ENCODE measurements at places on chromosomes 4 and X.
A peak's percentile ranks its signal among the peaks of the same experiment; 100 is the strongest.

GRCh38 chr4:41561244-41561643 lies 23.3 kb downstream of the LIMCH1 start:
- no peak for DNase-seq

DNA sequence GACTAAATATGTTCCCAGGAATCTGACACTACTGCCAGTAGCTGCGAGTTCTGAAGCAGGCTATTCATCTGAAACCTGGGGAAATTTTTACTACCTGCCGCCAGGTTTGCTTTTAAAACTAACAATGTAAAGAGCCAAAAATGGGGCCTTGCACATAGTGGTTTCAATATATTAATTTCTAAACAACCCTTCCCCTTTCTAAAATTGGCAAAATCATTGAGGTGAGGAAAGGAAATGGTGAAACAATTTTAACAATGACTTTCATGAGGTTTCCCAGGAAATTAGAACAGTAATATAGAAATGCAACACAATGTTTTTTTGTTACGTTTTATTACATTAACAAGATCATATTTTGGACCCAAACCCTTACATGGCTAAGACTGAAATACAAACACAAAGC lies 21.3 kb downstream of the FANCB start:
- DNase-seq, result no peak

GRCh38 chr4:81040012-81040659 lies 9.6 kb downstream of the BMP3 start:
- DNase-seq, result no peak

DNA sequence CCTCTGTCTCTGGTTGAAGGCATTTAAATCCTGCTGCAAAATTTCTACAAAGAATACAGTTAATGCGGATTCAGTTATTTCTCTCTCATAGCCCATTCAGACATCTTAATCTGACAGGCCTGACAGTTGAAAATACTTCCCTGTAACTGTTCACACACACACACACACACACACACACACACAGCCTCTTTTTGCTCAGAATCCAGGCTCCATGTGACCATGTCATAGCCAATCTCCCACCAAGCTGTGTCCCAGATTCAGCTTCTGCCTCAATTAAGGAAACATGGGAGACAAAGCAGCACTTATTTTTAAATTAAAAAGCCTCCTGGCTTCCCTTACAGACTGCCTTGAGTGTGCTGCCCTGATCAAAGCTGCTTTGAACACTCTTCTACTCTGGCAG lies 49.3 kb upstream of the EFHC2 start:
- no peak for DNase-seq

DNA sequence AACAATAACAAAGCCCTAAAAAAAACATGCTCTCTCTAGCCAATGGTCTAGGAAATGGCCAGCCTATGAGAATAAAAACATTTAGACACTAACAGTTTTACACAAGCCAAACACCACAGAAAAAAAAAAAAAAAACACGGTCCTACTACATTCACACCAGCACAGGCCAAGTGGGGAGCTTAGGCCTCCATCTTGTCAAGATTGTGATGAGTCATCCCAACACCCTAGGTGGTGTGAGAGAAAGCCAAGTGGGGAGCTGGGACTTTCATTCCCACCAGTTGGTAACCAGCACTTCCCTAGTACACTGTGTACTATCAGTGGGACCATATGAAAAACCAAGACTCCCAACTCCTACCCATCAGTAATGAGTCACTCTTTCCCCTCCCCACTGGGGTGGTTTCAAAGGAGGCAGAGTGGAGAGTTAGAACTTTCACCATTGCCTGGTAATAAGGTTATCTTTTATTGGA lies 95.6 kb downstream of the ADAMTS3 start:
- DNase-seq, result no peak

- DNase-seq, result no peak
Measured at GRCh38 chrX:85591536-85591935, 212.1 kb upstream of the POF1B start.

GRCh38 chr4:1207603-1208265 lies 35.4 kb upstream of the SPON2 start:
- no peak for DNase-seq

DNA sequence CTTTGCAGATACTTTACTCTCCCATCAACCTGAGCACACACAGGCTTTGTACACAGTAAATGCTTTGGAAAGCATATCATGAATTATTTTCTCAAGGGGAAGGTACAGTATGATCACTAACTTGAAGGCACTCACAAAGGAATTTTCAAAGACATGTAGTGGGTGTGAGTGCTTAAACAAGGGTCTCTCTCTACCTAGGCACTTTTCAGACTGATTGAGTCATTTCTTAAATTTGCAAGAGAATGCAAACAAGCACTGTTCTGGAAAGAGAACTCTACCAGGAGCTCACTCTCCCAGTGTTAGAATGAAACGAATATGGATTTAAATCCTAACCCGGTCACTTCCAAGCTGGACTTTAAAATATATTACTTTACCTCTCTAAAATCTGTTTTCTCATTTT lies 85.7 kb downstream of the MAML3 start:
- DNase-seq, result no peak

DNA sequence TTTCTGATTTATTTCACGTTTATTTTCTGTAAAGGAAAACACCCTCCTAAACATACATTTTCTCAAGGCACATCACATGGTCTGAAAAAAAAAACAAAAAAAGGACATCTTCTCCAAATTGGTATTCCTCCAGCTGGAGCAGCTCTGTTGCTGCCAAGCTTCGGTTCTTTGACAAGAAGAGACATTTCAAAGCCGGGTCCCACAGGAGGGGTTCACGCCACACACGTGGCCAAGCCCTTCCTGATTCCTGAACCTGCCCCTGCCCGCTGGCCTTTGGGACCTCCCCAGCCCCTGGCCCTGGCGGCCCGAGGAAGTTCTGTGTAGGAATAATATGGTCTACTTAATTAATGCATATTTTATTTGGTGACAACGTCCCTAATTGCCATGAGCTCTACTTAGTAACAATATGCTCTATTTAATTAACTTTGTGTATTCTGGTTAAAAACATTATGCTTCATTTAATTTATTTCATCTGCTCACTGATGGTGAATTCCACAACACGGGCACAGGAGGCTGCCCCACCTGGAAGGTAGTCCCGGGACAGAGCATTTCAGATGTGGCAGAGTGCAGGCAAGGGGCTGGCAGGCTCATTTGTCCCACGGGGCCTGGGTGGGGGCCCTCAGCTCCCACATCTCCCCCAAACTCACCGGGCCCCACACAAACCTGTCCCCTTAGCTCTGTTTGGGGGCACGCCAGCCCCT lies 5.4 kb upstream of the RGS12 start:
- no peak for DNase-seq

DNA sequence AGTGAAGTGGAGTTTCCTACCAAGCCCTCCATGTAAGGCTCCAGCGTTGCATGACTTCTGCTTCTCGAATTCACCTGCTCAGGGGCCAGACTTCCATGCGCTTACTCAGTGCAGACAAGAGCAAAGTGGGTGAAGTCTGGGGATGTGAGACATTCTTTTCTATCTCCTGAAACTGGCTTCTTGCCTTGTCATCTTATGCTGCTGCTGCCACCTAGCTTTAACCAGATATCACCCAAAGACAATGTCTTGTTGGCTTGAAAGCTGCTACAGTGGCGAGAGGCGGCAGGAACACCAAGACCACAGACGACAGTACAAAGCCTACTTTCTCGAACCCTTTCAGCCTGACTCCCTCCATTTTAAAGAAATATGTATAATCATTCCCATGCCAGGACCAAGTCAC lies 103.6 kb upstream of the ADGRG2 start:
- DNase-seq, result no peak

DNA sequence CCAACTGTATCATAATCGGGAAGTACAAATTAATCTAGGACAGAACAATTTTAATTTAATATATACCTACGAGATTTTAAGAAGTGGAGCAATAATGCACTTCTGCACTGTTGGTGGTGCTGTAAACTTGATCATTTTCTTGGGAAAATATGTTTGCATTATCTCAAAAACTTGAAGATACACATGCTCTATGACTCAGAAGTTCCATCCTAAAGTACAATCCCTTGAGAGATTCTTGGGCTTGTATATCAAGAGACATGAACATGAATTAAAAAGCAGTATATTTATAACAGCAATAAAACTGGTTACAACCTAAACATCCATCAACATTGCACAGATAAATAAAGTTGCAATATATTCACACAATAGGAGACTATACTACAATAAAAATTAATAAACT lies 168.8 kb downstream of the CLCN4 start:
- no peak for DNase-seq

GRCh38 chr4:168610911-168611530 lies 114.2 kb downstream of the PALLD start:
- no peak for DNase-seq

GRCh38 chrX:101658661-101659491 lies 774 bp downstream of the ARMCX2 start:
- peak; percentile 13 for DNase-seq

DNA sequence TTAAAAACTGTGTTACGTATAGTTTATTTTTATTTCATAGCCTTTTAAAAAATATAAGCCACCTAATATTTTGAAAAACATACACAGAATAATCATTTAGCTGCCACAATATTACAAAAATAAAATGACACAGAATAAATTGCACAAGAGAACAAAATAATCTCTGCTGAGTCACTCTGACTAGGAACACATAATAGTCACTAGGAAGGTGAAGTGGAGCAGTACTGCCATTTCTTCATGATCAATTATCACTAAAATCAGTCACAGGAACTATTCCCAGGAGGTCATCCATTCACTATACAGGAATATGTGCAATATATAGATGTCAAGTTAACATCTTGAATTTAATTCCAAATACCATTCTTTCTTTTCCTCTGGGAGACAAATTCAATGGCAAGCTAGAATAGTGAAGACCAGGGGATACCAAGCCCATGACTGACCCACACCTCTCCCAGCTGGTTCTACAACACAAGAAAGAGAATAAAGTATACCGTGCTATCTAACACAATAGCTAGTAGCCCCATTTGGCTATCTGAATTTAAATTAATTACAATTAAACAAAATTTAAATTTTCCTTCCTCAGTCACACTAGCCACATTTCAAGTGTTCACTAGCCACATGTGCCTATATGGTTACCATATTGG lies 5.9 kb downstream of the SMIM43 start:
- DNase-seq, result no peak

GRCh38 chrX:41475191-41475590 lies 28.0 kb downstream of the NYX start:
- DNase-seq, result no peak

GRCh38 chrX:25049357-25049756 lies 33.6 kb upstream of the ARX start:
- DNase-seq, result no peak

GRCh38 chr4:28926156-28926555 lies 1794.0 kb upstream of the PCDH7 start:
- no peak for DNase-seq
